ENCODE measurements at places on chromosomes 4 and X.

DNA sequence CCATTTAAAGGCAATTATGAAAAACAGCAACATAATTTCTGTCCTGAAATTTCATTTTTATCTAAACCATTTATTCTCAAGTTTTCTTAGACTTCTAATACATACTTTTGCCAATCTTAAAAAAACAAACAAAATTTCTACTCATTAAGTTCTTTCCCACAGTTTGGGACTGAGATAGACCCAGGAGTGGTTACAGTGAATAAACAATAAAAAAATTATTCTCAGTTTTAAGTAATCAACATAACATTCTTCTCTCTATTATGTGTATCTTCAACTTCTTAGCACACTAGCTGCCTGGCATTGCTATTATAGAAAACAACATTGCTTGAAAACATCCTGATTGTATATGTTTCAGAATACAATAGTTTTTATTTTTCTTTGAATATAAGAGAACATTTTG lies 532.8 kb downstream of the IL15 start:
- no peak for DNase-seq

- DNase-seq: peak; percentile 47
These were observed 114.5 kb downstream of the ADRA2C start for GRCh38 chr4:3880615-3881120.

- DNase-seq: no peak
These were observed 423.1 kb downstream of the BCOR start for GRCh38 chrX:39674490-39675161.

DNA sequence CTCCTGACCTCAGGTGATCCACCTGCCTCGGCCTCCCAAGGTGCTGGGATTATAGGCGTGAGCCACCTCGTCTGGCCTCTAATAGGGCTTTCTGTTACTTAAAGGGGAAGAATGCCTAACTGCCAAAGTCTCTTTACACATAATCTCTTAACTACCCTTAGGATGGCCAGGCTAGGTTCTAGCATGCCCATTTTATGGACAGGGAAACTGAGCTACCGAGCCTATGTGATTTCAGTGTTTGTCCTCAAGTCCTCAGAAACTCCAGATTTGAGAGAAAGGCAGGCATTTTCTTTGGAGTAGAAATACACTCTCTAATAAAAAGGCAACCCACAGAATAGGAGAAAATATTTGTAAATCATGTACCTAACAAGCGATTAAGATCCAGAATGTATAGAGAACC lies 12.4 kb upstream of the GLOD5 start:
- no peak for DNase-seq

DNA sequence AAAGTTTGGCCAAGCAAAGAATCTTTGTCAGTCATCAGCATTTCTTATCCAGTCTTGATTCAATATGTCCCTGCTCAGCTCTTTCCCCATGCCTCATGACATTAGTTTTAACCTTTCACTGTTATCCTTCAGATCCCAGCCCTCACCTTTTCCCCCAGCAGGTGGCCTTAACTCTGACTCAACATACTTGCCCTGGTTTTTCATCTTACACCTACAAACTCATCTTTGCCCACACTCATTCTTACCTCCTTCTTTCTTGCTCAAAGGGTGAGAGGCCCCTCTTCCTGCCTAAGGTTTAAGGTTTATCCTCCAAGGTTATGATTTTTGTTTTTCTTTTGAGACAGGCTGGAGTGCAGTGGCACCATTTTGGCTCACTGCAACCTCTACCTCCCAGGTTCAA lies 10.6 kb upstream of the ANXA5 start:
- DNase-seq: no peak

- no peak for DNase-seq
These were observed 1.8 kb downstream of the CPZ start for GRCh38 chr4:8594097-8595038.

- no peak for DNase-seq
These were observed 905 bp downstream of the NSUN7 start for GRCh38 chr4:40750461-40751258.

- DNase-seq: no peak
These were observed 15.5 kb upstream of the ESX1 start for GRCh38 chrX:104270212-104270611.

DNA sequence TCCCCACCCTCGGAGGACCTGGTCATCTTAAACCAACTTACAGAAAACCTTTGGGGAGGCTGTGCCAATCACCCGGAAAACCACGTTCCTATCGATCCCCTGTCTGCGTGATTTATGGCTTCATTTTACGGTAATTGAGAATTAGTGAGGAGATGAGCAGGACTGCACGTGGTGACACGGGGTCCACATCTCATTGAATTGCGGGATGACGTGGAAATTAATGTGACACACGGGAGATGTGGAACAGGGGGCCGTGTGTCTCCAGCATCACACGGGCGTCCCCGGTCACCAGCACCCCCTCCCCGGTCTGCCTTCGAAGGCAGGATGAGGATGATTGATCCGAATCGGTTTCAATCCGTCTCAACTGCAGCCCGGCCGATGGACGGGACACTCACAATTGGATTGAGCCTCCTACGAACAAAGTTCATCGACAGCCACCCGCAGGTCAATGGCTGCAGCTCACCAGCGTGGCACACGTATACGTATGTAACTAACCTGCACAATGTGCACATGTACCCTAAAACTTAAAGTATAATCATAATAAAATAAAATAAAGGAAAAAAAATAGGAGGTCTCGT lies 160.3 kb downstream of the SHOX start:
- no peak for DNase-seq

DNA sequence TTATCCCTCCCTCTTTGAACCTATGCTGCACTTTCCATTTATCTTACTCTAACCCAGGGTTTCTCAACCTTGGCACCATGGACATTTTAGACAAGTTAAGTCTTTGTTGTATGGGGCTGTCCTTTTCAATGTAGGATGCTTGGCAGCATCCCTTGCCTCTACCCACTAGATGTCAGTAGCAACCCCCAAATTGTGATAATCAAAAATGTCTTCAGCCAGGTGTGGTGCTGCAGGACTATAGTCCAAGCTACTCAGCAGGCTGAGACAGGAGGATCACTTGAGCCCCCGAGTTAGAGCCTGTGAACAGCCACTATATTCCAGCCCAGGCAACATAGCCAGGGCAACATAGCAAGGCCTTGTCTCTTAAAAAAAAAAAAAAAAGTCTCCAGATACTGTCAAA lies 7.0 kb downstream of the LRCH2 start:
- DNase-seq: no peak

DNA sequence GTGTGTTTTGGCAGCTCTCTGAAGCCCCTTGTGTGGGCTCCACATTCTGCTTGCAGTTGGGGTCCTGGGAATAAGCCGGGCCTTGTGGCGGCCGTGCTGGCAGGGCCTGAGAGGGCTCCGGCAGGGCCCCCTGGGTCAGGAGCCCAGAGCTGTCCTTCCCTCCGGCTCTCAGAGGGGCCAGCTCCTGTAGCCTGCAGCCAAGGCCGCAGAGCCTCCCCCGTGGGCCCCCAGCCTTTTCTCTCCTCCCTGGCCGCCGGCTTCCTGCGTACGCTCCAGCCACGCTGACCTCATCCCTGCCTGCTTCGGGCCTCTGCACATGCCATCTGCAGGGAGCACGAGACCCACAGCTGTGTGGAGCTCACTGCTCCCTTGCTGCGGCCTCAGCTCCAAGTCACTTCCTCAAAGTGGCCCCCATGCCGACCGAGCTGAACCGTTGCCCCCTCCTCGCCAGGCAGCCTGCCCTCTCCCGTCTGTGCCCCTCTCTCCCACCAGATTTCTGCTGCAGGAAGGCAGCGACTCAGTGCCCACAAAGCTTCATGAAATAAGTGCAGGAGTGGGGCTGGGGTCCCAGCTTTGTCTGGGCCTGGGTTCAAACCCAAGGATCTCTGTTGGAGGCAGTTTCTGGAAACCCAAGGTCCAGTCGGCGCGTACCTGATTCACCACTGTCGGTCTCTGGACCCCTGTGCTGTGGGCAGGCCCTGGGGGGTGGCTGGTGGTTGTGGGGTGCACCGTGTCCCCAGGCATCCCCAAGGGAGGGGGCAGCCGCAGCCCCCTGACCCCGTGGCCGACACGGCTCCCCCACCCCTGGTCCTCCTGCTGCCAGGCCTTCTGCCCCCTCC lies 57.1 kb upstream of the NKX1-1 start:
- no peak for DNase-seq

GRCh38 chr4:169307576-169307975 lies 36.8 kb upstream of the SH3RF1 start:
- DNase-seq: no peak

DNA sequence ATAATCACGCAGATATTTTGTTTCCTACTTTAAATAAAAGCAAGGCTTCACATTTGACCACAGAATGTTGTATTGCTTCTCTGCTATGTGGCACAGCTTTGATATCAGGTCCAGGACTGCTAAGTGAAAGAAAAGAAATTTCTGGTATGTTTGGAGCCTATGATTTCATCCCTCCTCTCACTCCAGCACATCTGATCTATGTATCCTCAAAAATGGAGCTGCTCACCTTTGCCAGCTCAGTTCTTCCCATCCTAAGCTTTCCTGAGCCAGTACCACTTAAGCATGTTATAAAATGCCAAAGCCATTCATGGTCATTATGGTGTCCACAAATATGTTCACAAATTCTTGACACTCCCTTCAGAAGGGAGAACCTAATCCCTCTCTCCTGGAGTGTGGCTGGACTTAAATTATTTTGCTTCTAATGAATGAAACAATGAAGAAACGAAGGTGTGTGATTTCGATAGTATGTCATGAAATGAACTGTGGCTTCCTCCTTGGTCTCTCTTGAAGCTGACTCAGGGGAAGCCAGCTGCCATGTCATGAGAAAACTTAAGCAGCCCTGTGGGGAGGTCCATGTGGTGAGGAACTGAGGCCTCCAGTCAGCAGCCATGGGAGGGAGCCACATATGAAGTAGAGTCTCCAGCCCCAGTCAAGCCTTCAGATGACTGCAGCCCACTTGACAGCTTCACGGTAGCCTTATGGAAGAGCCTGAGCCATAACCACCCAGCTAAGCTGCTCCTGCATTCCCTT lies 207.7 kb downstream of the MGST2 start:
- DNase-seq: no peak

GRCh38 chr4:32226204-32226603 lies 1506.0 kb downstream of the PCDH7 start:
- DNase-seq: no peak

DNA sequence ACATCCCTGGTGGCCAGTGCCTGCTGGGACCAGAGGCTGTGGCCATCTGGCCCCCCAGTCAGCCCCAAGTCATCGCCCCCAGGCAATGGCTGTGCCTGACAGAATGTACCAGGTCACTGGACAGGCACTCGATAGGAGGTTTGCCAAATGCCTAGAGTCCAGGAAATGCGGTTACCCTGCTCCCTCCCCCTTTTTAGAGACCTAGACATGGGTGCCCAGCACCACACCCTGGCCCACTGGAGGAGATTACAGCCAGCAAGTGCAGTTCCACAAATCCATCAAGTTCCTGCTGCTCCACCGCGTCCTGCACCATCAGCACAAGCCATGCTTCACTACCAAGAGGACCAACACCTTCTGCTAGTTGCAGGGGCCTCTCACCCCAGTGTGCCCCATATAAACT lies 16.2 kb upstream of the ZFX start:
- DNase-seq: no peak

GRCh38 chr4:116358633-116359222 lies 726.6 kb downstream of the TRAM1L1 start:
- DNase-seq: no peak

DNA sequence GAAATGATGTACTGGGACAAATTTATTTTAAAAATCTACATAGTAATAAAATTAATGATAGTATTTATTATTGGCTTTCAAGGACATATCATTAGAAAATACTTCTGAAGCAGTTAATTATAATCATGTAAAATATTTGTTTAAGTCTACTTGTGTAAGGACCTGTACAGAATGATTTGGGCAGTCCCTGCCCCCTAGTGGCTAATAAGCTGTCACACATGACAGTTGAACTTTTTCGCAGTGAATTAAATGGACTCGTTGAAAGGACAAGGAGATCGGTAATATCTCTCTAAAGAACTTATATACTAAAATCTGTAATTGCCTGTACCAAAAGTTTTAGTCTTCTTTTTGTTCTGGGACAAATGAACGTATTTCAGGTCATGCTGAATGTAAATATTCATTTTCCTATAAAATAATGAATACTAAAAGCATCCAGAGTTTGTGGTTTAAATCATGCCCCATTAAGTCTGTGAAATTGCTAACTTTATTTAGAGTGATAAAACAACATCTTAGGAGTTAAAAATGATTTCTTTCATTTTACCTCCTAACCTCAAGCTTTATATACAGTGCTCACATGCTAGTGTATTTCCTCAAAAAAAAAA lies 13.6 kb downstream of the EXOC1 start:
- DNase-seq: no peak

DNA sequence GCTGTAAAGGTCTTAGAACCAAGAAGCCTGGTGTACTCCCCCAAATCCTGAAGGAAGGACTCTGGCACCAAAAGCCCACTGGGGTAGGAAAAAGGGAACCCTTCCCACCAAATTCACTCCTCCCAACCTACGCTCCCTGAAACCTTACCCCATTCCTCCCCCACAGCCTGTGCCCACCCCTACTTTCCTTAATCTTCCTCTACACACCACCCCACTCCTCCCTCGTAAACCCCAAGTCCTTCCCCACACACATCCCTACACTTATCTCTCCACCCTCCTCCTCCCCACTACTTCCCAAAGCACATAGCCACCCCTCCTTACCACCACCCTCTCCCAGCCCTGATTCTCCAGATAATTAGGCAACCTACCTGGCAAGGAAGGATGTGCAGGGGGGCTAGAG lies 1.7 kb downstream of the ZMYM3 start:
- DNase-seq: no peak

DNA sequence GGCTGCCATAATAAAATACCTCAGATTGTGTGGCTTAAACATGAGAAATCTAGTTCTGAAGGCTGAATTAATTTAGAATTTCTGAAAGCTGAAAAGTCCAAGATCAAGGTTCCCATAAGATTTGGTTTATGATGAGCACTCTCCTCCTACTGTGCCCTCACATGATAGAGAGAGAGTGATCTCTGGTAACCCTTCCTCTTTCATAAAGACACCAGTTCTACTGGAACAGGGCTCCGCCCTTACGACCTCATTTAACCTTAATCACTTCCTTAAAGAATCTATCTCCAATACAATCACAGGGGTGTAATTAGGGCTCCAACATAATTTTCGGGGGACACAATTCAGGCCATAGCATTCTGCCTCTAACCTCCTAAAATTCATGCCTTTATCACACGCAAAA lies 194.0 kb upstream of the MAB21L2 start:
- DNase-seq: no peak

DNA sequence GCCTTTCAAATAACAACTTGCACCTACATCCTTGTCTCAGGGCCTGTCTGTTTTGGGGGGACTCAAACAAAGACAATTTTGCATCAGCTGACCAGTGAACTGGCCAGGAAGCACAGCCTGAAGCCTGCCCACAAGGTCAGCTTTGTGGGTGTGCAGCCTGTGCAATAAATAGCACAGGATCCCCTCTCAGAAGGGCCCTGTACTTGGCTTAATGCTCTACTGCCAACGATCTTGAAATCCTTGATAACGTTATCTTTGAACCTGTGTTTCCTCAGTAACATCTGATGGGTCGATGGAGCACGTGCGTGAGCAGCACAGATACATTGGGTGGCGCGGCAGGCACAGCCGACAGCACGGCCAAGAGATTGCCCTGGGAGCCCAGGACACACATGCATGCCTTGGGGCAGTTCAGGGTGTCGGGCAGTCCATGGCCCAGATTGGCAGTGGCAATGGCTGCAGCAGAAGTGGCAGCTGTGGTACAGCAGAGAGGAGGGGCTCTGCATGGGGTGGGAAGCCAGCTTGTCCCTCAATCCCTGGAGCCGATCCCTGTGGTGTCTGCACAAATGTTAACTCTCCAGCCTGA lies 58.8 kb upstream of the ATP6AP2 start:
- no peak for DNase-seq

- no peak for DNase-seq
These were observed 134.1 kb upstream of the MID1 start for GRCh38 chrX:10754445-10754844.

Measured in activated CD8-positive, alpha-beta memory T cell treated with anti-CD3 and anti-CD28 coated beads for 1 hour (primary cell).